Liver (tissue), 10 donors: ENCODE measurements at places on chromosomes 1 and 21. TPM values are rescaled to one million over a fixed set of nuclear protein-coding genes. Genes with fewer than 3 reads are reported as not detected.

- H3K27ac ChIP-seq: no peak overlapping the region
- no peaks in the 10 kb centered on the region for H3K27me3 ChIP-seq
- no peak overlapping the region for H3K4me3 ChIP-seq
- no peak for DNase-seq
- H3K4me1 ChIP-seq: no peaks in the 10 kb centered on the region
- H3K36me3 ChIP-seq: no peaks in the 10 kb centered on the region
These were observed 7.9 kb upstream of the GSTM5 start for GRCh38 chr1:109704173-109704572.

The SPATA17 gene
- total RNA-seq: not detected

DNA sequence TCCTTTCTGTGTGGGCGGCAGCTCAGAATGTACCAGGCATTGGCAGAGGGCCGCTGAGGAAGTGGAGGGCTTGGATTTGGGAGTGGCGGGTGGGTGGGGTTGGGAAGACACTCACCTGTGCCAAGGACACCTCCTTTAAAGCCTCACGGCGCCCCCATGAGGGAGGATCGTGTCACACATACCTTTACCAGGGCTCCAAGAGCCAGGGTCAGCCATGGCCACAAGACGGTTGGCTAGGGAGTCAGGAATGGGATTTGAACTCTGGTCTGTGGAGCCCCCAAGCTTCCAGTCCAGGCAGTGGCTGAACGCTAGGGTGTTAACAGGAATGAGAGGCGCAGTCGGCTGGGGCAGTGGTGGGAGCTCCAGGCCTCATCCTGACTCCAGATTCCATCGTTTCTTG is 4.6 kb downstream of the NBL1 start:
- H3K36me3 ChIP-seq: no peaks in the 10 kb centered on the region
- peaks cover 3% of the 10 kb centered on the region for H3K4me1 ChIP-seq
- H3K27me3 ChIP-seq: no peaks in the 10 kb centered on the region
- no peak for DNase-seq
- H3K4me3 ChIP-seq: no peak overlapping the region
- H3K27ac ChIP-seq: no peak overlapping the region

DNA sequence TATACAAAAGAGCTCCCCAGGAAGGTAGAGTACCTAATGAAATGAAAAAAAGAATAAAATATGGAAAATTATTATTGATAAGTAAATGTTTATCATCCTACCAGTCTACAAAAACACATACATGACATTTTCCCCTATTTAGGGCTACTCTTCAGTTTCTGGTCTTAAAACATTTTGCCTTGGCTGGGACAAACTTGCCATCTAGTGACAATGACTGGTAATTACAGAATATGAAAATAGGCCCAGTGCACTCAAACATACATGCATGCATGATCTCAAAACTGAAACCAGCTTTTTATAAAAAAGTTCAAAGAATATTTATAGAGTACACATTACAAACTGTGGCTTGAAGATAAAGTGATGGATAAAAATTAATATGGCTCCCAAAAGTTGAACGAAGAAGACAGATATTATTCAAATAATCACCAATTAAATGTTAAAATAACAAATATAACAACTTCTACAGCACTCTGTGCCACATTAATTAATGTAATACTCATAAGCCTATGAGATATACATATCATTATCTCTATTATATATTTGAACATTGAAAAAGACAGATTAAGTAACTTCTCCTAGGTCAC is 10.5 kb upstream of the RNPC3 start:
- no peak for DNase-seq
- no peak overlapping the region for H3K4me3 ChIP-seq
- no peaks in the 10 kb centered on the region for H3K27me3 ChIP-seq
- no peak overlapping the region for H3K27ac ChIP-seq

GRCh38 chr1:39405358-39405757 is 86.1 kb upstream of the BMP8A start:
- H3K4me1 ChIP-seq: peaks cover 45% of the 10 kb centered on the region
- no peak for DNase-seq
- H3K27me3 ChIP-seq: no peaks in the 10 kb centered on the region

GRCh38 chr1:31101147-31101502 is 35.6 kb upstream of the PUM1 start:
- peaks cover 21% of the 10 kb centered on the region for H3K4me1 ChIP-seq
- H3K36me3 ChIP-seq: no peaks in the 10 kb centered on the region
- peak; percentile 40 for DNase-seq
- no peaks in the 10 kb centered on the region for H3K27me3 ChIP-seq
- no peak overlapping the region for H3K4me3 ChIP-seq

DNA sequence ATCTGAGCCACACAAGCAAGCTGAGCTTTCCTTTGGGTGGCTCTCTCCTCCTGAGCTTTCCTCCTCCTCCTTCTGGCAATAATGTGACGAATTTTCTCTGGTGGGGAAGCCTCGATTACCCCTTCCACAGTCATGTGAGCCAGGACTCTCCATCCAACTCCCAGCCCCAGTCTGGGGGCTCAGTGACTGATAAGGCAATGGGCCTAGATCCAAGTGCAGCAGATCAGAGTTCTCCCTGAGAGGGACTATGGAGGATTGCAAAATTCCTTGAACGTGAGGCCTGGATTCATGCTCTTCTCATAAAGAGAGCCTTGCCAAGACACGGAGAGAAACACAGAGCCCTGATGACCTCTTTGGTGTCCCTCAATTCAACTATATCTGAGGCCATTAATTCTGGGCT is 31.3 kb upstream of the TRIM67 start:
- no peak for DNase-seq
- H3K27me3 ChIP-seq: no peaks in the 10 kb centered on the region
- no peaks in the 10 kb centered on the region for H3K36me3 ChIP-seq

DNA sequence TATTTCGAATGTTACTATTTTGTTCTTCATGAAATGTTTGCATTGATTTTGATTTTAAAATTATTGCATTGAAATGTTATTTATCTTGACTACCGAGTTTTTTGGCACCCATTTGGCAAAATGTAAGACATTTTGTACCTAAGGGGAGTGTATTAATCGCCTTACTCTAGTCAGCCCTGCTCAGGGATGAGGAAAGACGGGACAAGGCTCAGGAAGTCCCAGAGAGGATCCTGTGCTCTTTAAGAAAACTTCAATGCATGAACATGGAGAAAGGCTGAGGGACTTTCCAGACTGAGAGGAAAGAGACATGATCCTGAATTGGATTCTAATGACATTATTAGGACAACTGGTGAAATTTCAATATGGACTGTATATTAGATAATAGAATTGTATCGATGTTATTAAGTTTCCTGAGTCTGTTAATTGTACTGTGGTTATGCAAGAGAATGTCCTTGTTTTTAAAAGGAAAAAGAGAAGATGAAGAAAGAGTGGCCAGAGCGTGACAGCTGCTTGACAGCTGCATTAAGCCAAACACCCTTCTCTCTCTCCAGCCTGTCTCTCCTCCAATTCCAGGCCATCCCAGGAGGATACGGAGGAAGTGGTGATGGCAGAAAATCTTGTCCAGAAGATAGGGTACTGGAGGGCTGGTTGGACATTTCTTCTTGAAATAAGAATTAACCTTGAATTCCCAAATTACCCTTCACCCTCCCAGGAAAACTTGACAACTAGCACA is 66.0 kb downstream of the PLEKHA6 start:
- no peak overlapping the region for H3K27ac ChIP-seq
- no peaks in the 10 kb centered on the region for H3K36me3 ChIP-seq
- H3K4me3 ChIP-seq: no peak overlapping the region
- DNase-seq: no peak

DNA sequence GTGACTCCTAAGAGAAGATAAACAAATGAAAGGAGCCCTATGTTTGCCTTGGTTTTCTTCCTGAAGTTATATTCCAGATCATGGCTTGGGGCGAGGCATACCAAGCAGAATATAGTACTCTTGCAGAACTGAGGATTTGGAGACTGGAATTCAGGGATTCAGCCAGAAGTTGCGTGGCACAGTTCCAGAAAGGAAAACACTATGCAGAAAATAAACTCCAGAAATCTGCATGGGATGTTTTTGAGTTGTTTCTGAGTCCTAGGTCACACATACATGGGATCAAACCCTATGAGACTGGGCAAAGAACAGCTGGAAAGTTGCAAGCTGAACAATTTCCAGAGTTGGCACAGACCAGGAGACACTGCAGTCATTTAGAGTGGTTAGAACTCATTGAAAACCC is 42.9 kb upstream of the IFFO2 start:
- no peaks in the 10 kb centered on the region for H3K27me3 ChIP-seq
- no peak overlapping the region for H3K4me3 ChIP-seq
- no peaks in the 10 kb centered on the region for H3K4me1 ChIP-seq

GRCh38 chr1:234773936-234774677 is 164.1 kb upstream of the IRF2BP2 start:
- H3K4me1 ChIP-seq: no peaks in the 10 kb centered on the region
- H3K4me3 ChIP-seq: no peak overlapping the region
- no peaks in the 10 kb centered on the region for H3K27me3 ChIP-seq
